Natural killer cell treated with Interleukin-12 subunit alpha and Interleukin-12 subunit beta and Interleukin-15 and Interleukin-18, amount 100 ng/mL, for 72 hours (primary cell): ENCODE measurements at places on chromosomes 2 and 18.
A peak's percentile ranks its signal among the peaks of the same experiment; 100 is the strongest.

DNA sequence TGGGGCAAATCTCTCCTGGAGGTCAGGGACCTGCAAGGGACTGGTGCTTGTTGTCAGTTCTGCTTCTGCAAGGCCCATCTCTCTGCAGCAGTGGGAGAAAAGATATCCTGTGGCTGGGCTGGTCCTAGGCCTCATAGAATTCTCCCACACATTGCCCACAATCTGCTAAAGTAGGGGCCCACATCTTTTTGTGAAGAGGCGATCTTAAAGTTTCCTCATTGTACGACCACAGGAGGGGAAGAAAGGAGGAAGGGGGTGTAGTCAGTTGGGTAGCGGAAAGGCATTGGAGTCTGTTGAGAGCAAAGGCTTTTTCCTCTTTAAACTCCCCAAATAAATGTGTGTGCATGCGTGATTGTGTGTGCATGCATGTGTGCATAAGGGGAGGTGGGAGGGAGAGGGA is 145.3 kb downstream of the SLC4A3 start:
- H3K4me1 ChIP-seq: no peaks in the 10 kb centered on the region
- no peaks in the 10 kb centered on the region for H3K36me3 ChIP-seq
- H3K4me3 ChIP-seq: no peak overlapping the region

GRCh38 chr2:200862532-200863000 is 1.9 kb downstream of the CLK1 start:
- DNase-seq: peak; percentile 63
- peak overlapping the region; percentile 99 for H3K4me3 ChIP-seq
- H3K36me3 ChIP-seq: peaks cover 51% of the 10 kb centered on the region
- no peaks in the 10 kb centered on the region for H3K27me3 ChIP-seq
- H3K27ac ChIP-seq: peak overlapping the region; percentile 94
- H3K4me1 ChIP-seq: peaks cover 43% of the 10 kb centered on the region

GRCh38 chr2:158542577-158542976 is 85.8 kb downstream of the PKP4 start:
- no peak overlapping the region for H3K4me3 ChIP-seq
- no peaks in the 10 kb centered on the region for H3K36me3 ChIP-seq
- DNase-seq: no peak
- H3K27me3 ChIP-seq: no peaks in the 10 kb centered on the region

DNA sequence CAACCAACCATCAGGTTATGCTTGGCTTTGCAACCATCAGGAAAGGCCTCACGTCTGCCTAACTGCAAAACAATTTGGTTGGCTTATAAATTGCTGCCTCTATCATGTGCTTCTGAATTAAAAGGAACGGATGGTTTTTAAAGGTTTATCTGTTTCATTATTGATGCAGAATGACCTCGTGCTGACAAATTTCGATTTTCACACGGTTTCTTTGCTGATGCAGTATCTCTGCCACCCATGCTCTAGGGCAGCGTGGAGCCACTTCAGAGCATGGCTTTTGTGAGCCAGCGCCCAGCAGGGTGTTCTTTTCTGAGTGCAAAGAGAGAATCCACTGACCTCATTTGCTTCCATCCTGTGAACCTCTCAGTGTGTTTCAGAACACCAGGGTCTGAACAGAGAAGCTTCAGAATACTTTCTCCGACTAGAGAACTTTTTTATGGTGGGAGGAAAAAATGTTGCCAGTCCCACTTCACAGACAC is 143.1 kb upstream of the L3MBTL4 start:
- no peak overlapping the region for H3K4me3 ChIP-seq
- no peaks in the 10 kb centered on the region for H3K4me1 ChIP-seq
- H3K27ac ChIP-seq: no peak overlapping the region
- peaks cover 7% of the 10 kb centered on the region for H3K27me3 ChIP-seq

- no peaks in the 10 kb centered on the region for H3K36me3 ChIP-seq
- DNase-seq: no peak
- H3K27ac ChIP-seq: no peak overlapping the region
- H3K4me1 ChIP-seq: no peaks in the 10 kb centered on the region
- no peaks in the 10 kb centered on the region for H3K27me3 ChIP-seq
- no peak overlapping the region for H3K4me3 ChIP-seq
Measured at GRCh38 chr2:133486771-133487191, 81.5 kb downstream of the NCKAP5 start.
